Renal cortex interstitium (tissue), 15 donors: ENCODE measurements at places on chromosomes 1 and 21.

- DNase-seq: peak; percentile 61
Measured at GRCh38 chr1:201982082-201982622, 296 bp upstream of the RNPEP start.

DNA sequence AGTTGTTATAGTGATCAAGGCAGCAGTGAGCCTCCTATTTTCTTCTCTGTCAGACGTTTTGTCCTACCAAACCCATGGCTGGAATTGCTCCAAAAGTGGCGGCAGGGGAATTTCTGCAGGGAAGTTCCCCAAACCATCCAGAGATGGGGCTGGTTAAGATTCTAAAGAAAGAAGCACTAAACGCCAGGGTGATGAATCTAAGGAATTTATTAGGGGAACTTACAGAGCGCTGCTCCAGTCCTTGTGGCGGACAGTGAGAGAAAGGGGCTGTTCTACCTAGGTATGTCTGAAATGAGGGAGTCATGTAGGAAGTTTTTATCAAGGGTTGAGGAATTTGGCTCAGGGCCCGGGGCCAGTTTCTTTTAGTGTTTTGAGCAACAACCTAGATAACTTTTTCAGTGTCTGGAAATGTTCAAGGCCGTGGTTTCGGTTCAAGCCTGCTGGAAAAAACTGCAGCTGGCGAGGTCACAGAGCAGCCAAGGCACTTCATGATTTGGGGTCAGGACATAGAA, 222.4 kb upstream of the B3GALT2 start:
- DNase-seq: no peak

DNA sequence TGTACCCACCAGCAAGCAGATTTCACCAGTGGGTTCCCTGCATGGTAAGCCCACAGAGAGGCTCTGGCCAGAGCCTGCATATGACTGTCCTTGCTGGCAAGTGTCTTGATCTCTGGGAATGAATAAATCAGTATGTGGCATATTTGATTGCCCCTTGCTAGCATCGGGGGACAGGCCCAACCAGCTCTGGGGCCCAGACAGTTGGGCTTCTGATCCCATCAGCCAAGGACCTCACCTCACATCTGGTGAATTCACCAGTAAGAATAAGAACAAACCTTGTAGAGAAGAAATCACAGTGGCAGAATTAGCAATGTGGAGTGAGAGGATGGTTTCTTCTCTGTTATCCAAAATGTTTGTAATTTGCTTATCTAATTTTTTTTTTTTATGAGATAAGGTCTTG, 15.9 kb downstream of the SLC1A7 start:
- no peak for DNase-seq

- DNase-seq: no peak
Measured at GRCh38 chr1:192270398-192270797, 46.4 kb upstream of the RGS21 start.

- DNase-seq: no peak
Measured at GRCh38 chr1:208137193-208137592, 107.0 kb downstream of the PLXNA2 start.

- no peak for DNase-seq
Measured at GRCh38 chr1:246157516-246157915, 349.6 kb downstream of the SMYD3 start.

GRCh38 chr1:79040424-79041082, 34.0 kb upstream of the ADGRL4 start:
- DNase-seq: no peak

GRCh38 chr1:222976453-222976852, 161.6 kb downstream of the DISP1 start:
- no peak for DNase-seq

GRCh38 chr1:165893507-165893906, 66.1 kb downstream of the UCK2 start:
- DNase-seq: no peak

- no peak for DNase-seq
Measured at GRCh38 chr21:30747159-30747558, at the start of gene KRTAP21-2. TSS of gene KRTAP21-2 (minus strand) at chr21:30747259. CDS start at chr21:30747202, 57 bp downstream.

DNA sequence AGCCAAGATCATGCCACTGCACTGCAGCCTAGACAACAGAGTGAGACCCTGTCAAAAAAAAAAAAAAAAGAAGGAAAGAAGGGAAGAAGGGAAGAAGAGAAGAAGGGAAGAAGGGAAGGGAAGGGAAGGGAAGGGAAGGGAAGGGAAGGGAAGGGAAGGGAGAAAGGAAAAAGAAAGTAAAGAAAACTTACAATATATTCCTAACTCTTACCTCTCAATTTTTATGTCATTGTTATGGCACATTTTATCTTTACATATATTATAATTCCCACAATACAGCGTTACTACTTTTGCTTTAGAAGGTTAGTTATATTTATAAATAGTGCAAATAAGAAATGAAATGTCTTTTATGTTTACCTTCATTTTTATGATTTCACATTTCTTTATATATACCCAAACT, 358.7 kb downstream of the HHIPL2 start:
- DNase-seq: no peak

GRCh38 chr1:35807614-35808449, at the start of gene AGO4:
TSS of gene AGO4 (plus strand) at chr1:35808016. CDS start at chr1:35808417, 401 bp downstream.
- peak; percentile 46 for DNase-seq

DNA sequence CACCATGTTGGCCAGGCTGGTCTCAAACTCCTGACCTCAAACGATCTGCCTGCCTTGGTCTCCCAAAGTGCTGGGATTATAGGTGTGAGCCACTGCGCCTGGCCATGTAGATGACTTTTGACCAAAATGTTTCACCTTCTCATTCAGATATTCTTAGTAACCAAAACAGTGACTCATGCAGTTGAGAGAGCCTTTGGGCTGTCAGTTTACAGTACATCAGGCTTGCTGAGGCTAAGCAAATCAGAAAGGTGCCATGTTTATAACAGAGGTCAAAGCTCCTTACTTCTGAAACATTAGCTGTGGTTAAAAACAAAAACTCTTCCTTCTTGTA, 21.0 kb downstream of the CNIH4 start:
- DNase-seq: no peak

GRCh38 chr1:113855630-113856400, 15.7 kb downstream of the PTPN22 start:
- no peak for DNase-seq

- no peak for DNase-seq
Measured at GRCh38 chr1:55443175-55443915, 228.2 kb upstream of the USP24 start.

DNA sequence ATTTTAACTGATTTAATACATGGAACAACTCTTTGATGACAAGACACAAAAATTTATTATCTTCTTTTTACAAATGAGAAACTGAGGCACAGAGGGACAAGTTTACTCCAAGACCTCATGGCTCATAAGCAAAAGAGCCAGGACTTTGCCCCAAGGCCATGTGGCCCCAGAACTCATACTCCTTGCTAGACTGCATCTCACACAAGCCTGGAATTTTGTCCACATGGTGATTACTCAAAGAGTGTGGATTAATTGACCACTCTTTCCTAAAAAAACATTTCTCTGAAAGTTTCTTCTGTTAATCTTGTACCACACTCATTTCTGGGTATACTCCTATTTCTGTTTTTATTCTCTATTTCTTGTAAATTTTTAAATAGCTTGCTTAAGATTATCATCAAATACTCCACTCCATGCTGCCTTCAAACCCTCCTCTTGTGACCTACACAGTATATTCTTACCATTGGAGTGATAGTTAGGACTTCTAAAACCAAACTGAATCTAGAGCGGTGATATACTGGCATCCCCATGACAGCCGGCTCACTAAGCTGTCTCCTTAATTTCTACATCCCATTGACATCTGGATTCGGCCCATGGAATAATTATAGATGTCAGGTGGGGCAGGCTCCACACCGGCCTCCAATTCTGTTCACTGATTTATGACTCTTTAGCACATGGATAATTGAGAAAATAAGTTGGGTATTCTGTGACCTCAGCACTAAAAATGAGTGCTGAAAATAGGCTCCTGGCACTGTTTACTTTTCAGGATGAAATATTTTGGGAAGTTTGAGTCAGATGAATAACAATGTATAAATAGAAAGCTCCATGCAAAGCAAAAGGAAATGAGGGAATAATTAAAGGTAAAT, 16.1 kb downstream of the RGS4 start:
- DNase-seq: no peak

GRCh38 chr1:228778961-228779360, 43.7 kb downstream of the RHOU start:
- no peak for DNase-seq

DNA sequence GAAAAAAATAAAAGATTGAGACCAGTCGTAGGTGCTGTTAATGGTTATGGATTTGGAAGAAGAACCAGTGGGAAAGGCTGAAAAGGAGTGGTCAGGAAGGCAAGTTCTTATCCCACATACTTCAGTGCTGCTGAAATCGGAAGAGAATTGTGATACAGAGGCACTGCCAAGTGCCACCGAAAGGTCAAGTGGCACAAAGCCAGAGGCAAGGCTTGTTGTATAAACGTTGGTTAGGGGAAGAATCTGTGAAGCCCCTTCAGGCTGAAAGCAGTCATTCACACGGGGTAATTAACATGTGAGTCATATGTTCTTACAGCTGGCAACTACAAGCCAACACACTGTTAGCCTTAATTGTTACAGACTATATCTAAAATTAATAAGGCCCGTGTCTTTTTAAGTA, 48.8 kb downstream of the ZBTB40 start:
- peak; percentile 13 for DNase-seq

DNA sequence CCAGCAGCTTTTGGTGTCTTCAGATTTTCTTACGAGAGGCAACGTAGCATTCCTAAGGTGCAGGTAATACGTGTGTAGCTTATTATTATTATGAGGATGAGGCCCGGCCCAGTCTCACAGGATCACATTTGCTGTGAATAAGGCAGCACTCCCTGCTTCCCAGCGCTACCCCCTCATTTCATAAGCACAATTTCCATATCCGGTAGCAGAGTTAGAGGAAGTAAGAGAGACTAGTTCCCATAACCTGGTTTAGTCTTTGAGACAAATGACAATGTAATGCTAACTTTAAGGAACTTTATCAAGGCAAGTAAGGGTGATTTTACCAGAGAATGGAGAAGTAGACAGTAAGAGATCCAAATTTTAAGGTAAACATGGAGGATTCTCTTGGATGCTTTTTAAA, 14.6 kb upstream of the LMO4 start:
- no peak for DNase-seq

- no peak for DNase-seq
Measured at GRCh38 chr1:156845953-156846545, 12.9 kb downstream of the INSRR start.

DNA sequence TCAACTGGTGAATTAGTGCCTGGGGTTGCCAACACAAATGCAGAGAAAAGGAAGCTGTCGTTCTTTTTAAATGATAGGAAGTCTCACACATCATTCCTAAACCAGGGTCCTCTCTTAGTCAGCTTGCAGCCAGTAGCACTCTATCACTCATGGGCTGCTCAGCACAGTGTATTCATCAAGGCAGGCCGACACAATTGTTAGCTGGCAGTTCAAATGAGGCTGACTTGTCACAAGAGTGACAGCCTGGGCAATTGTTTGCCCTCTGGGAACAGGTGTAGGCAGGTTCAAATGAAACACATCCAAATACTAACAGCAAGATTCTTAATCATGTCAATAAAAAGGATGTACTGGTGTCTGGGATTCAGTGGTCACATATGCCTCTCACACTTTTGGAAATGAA, 76.9 kb downstream of the ERICH3 start:
- DNase-seq: no peak

- no peak for DNase-seq
Measured at GRCh38 chr1:197604302-197604701, 171.0 kb downstream of the DENND1B start.

GRCh38 chr1:91685994-91686393, 185.3 kb downstream of the CDC7 start:
- no peak for DNase-seq

GRCh38 chr1:53089478-53090226, 27.6 kb downstream of the PODN start:
- DNase-seq: no peak

DNA sequence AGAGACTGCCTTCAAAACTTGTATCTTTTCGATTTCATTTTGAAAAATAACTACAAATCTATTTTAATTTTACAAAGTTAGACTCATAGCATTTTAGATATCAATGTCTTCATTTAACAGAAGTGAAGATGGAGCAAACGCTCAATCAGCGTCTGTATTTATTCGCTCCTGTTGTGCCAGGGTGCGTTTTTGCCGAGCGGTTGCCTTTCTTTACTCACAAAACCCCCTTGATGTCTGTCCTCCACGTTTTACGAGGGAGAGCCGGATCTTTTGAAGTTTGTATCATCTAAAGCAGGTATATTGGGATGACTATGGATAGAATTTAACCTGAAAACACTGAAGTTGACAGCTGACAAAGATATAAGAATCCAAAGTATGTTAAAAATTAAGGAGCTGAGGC, 44.6 kb downstream of the MRPL39 start:
- no peak for DNase-seq

DNA sequence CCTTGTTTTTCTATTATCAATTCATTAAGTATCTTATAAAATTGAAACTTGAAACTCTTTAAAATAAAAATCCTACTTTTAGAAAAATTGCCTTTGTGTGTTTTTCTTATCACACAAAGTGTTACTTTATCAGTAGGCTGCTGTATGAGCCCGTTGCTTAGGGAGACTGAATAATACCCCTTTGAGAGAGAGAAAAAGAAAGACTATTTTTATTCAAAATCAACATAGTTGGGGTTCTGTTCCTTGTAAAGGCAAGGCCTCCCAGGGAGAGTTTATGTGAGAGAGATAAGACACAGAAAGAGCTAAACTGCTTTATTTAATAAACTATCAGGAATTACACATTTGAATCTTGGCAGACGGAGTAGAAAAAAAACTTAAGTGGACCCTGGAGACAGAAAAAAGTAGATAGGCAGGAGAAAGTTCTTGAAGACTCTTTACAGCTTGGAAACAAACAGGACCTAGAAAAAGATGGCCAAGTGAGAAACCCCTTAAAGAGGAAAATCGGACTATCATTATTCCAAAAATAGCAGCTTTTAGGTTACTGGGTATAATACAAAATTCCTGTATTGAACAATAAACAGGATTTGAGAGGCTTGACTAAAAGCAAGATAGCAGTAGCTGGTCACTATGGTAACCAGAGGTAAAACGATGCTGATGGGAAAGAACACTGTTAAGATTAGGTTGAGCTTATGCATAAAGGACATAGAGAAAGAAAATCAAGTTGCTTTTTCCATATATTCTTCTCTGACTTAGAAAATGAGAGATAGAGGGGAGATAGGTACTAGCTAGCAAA, 170.9 kb downstream of the LRRC7 start:
- DNase-seq: no peak

GRCh38 chr1:160214481-160215140, 9.4 kb downstream of the PEA15 start:
- no peak for DNase-seq

DNA sequence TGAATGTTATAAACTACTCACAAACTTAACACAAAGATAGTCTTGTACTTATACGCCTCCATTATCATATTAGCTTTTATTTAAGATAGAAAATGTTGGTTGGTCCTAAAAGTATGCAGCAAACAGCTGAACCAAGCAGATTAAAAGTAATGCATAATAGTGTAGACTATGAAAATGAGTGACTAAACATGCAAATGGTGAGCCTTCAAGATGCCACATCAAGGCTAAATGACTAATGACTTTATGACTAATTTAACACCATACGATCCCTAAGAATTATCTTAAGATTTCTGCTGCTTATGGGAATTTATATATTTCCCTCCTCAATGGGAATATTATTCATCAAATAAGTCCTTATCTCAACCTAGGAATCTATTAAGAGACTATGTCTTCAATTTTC, 4.6 kb downstream of the GPATCH2 start:
- no peak for DNase-seq

- no peak for DNase-seq
Measured at GRCh38 chr1:223175032-223175431, 32.0 kb upstream of the TLR5 start.

GRCh38 chr1:84078108-84078841, 65.8 kb upstream of the PRKACB start:
- peak; percentile 15 for DNase-seq
